NCI-H524 treated with DMSO at 0.1 percent for 48 hours (cell line): ENCODE measurements at places on chromosomes 1 and 21.

DNA sequence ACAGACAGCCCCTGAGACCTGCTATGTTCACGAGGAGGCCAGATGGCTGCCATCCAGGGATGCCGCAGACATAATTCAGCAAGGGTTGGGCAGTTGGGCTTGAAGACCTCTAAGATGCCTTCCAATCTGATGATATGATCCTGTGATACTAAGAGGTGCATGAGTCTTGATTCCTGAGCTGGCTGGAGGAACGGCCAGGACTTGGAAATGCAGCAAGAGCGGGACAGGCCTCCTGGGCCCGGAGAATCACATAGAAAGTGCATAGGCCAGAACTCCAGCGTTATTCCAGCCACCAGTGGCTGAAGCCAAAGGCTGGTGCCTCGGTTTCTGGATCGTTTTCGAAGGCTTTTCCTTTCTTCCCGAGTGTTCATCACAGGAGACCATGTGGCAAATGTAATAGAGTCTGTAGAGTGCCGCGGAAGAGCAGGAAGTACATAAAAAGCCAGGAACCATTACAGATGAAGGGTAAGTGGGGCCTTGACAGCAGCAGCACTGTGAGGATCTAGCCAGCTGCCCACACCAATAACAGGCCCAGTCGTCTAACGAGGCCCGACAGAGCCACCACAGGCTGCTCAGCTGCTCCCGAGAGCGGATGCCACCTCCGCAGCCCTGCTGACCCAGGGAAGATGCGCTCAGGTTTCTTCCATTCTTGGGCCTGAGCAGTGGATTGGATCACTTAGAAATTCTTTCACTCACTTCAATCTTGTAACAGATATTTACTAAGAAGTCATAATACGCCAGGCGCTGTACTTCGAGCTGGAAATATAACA is 14.0 kb upstream of the LHX4 start:
- DNase-seq: no peak

DNA sequence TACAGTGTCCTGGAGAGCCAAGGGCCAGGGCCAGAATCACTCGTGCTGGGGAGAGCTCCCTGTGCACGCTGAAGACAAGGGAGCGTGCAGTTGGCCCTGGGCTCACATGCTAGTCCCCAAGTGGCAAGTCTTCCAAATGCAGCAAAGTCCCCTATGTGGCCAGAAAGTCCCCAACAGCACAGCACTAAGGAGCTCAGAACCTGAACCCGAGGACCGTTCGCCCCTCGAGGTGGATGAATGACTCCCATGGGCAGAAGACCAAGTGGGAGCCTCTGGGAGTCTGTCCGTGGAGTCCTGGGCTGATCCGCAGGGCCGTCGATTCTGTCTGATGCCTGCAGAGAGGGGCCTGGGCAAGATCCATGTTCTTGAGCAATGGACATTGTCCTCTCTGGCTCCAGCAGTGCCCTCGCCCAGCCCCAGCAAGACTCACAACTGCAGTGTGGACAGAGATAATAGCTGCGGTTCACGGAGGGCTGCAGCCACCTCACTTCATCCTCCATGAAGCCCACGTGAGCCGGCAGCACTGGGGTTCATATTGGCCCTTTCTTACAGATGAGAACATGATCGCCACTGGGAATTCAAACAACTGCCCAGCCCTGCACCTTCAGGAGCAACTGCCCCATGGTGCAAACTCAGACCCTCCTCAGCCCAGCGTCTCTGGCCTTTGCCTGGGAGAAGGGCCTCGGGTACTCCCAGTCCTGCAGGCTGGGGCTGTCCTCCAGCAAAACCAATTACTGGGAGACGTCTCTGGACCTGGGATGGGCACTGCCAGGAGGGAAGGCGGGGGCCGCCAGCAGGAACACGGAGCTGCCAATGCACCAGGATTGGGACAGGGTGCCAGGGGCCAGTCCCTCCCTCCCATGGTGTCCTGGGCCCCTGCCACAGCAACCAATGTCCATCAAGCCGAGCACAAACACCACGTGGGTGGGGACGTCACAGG is 243.7 kb downstream of the NPHP4 start:
- no peak for DNase-seq

DNA sequence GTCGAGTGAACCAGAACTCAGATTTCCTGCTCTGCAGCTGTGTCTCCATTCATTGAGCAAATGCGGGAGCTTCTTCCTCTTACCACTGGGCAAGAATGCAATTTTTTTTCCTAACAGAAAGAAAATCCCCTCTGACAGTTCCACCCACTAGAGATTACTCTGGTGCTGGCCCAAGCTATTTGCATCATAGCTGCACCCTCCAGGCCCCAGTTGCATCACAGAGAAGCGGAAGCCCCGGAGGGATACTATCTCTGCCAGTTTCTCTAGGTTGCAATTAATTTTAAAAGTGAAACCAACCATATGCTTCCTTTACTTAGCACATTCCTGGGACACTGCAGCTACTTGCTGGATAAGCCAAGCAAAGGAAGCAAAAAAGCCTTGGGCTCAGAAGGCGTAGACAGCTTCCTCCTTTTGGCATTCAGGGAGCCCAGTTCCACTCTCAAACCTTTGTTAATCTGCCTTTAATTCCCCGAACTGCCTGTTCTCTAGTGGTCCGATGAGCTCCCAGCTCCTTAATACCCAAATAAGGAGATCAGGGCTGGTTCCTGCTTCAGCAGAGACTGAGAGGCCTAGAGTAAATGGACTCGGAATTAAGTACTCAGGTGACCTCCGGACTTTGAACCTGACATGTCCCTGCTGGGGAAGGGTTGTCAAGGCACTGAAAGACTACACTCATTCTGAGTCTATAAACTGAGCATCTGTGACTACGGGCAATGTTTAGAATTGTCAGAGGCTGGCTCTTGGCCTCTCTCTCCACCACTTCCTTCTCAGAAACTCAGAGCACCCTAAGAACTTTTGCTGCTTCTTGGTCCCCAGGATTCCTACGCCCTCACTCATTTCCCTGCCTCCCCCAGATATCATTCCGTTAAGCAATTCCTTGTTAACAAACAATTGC is 72.5 kb upstream of the TNFSF18 start:
- no peak for DNase-seq

DNA sequence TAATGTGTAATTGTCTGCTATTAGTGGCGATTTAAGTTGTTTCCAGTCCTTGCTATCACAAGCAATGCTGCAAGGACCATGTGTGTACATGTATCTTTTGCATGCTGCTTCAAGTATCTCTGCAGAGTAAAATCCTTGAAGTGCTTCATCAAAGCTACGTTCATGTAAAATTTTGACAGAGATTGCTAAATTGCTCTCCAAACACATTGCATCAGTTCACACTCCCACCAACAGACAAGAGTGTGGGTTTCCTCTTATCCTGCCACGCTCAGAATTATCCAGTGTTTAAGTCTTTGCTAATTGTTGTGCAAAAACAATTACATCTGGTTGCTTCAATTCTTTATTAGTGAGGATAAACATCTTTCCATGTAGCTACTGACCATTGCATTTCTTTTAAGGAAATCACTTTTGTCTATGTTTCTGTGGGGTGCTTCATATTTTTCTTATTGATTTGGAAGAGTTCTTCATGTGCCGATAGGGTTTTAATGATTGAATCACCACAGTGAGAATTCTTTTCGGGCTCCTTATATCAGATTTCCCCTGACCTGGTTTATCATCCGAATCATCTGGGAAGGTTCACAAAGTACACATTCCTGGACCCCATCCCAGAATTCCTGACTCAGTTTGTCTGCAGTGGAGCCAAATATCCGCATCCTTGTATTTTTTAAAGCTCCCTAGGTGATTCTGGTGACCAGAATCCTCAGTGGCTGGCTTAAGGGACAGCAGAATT is 56.3 kb upstream of the GALNT2 start:
- DNase-seq: no peak

DNA sequence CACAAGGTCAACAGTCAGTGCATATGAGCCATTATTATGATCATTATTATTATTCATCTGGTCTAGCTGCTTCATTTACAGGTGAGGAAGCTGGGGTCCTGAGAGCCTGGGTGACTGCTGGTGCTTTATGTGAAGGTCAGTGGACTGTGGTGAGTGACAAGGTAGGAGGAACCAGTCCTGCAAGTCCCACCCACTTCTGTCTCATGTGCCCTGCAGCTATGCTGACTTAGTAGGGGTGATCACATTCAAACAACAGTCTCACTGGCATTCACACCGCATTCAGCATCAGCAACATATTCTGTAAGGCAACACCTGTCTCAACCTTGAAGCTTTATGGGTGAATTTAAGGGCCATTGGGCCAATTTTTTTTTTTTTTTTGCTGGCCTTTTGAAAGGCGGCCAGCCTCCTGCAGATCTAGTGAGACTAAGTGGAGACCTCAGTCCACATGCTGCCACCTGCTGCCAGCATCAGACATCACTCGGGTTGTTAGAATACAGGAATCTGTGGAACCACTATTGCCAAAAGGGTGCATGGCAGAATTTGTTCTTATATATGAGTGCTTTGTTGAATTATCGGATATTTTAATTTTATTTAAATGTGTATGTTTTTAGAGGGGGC is 59.9 kb upstream of the CACNA1E start:
- DNase-seq: no peak

DNA sequence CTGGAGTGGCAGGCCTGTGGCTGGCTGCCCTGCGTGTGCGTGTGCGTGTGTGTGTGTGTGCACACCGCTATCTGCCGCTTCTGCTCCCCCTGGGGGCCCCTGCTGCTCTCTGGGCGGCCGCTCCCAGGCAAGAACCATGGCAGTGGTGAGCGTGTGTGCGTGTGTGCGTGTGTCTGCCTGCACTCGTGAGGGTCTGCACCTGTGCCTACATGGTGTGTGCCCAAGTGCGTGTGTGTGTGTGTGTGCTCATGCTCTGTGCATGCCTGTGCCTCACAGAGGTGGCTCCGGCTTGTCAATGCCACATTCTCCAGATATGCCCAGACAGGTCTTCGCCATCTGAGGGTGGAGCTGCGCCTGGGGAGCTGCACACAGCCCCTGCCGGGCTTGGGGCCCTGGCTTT is 18.7 kb upstream of the PEX10 start:
- DNase-seq: no peak
